ENCODE measurements at places on chromosomes 4 and X.
A peak's percentile ranks its signal among the peaks of the same experiment; 100 is the strongest.

DNA sequence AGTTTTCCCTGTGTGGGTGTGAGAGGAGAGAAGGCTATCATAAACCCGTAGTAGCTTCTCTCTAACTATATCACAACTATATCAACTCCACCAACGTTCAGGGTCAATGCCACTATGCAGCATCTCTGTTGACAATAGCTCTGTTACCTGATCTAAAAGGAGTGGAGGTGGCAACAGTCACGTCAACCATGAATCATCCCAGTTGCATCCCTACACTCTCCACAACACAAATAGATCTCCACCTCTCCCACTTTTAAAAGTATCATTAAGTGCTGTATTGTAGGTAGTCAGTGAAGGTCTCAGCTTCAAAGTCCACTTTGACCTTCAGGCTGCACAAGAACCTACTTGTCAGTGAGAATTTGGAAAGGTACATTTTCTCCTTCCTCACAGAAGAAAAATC is 600.5 kb upstream of the GRIA3 start:
- no peak for DNase-seq

GRCh38 chr4:113636877-113637276 is 124.7 kb downstream of the CAMK2D start:
- no peak for DNase-seq

DNA sequence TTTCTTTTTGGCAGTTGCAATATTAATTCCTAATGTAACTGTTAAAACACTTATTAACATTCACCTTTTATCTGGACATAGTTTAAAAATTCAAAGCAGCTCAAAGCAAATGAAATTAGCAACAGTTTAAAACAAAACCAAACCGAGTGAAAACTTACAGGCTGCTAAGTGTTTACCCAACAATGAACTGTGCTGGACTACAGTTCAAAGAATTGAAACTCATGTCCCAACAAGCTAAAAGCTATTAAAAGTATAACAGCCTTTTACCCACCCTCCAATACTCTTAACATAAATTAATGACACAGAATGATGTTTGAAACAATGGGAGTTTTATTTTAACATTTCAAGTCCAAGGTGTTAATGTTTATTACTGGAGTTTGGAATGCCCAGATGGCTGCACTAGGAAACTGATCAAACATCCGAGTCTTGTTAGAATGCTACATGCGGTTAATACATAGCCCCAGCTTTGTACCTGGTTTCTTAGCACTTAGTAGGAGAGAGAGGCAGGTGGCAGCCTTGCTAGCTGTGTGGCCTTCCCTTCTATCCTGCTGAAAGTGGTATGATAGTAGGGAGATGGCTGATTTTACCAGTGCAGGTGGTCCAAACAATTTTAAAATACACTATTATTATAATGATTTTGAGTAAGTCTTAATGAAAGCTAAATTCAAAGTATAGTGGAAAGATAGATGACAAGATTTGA is 21.1 kb upstream of the FRYL start:
- no peak for DNase-seq

DNA sequence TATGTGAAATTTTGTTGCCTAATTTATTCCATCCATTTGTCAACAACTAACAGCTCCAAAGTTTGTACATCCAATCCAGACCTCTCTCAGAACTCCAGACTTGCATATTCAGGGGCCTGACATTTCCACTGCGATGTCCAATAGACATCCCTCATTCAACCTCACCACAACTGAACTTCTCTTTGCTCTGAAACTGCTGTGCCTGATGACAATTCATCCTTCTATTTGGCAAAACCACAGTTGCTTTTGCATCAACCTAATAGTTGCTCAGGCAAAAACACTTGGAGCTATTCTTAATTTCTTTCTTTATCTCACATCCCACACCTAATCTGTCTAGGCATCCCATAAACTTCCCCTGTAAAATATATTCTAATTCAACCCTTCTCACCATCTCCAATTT is 56.5 kb downstream of the ANTXR2 start:
- DNase-seq = no peak

GRCh38 chr4:176470671-176471070 is 150.9 kb downstream of the SPCS3 start:
- DNase-seq = no peak

DNA sequence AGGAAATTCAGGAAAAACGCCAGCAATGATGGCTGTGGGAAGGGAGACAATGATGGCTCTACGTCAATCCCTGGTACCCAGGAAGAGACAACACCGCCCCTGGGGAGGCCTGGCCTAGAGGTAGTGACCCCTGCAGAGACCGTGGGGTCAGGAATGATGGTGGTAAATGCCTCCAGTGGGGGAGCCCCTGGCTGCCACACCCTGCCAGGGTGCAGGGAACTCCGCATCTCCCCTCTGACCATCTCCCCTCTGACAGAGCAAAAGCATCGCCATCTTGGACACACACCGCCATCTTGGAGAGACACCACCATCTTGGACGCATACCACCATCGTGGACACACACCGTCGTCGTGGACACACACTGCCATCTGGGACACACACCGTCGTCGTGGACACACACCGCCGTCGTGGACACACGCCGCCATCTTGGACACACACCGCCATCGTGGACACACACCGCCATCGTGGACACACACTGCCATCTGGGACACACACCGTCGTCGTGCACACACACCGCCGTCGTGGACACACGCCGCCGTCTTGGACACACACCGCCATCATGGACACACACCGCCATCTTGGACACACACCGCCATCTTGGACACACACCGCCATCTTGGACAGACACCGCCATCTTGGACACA is 9.9 kb downstream of the ASMTL start:
- DNase-seq = no peak

GRCh38 chr4:41420541-41420940 is 117.4 kb upstream of the LIMCH1 start:
- no peak for DNase-seq

- no peak for DNase-seq
Measured at GRCh38 chrX:69102612-69103194, 62.5 kb downstream of the PJA1 start.

DNA sequence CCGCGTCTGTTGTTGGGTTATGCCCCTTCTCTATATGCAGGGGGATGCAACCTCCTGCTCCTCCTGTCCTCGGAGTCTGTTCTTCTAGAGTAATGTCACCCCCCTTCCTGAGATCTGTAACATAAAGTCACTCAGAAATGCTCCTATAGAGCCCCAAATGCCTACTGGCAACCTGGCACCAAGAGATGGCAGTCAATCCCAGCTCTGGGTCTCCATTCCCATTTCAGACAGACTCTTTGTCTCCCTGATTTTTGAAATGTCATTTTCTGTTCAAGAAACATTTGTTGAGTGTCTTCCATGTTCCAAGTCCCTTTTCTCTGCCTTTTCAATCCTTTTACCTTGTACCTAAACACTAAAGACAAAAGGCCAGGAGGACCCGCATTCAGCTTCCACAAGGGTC is 9.6 kb upstream of the PRDM8 start:
- DNase-seq = no peak

GRCh38 chrX:155334486-155335336 is at the start of gene CLIC2:
Gene CLIC2 (minus strand): TSS chrX:155334614. CDS start chrX:155334427, 187 bp downstream.
- peak; percentile 52 for DNase-seq

DNA sequence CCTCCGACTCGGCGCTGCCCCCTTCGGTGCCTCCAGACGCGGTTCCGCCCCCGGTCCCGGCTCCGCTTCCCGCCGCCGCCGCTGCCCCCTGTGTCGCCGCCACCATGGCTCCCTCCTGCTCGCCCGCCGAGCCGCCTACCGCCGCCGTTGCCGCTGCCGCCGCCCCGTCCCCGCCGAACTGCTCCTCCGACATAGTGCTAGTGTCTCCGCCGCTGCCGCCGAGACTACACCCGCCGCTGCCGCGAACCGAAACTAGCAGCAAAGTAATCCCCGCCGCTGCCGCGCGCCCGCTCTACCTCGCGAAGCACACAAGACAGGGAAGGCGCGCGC is 340 bp downstream of the HNRNPD start:
- no peak for DNase-seq

DNA sequence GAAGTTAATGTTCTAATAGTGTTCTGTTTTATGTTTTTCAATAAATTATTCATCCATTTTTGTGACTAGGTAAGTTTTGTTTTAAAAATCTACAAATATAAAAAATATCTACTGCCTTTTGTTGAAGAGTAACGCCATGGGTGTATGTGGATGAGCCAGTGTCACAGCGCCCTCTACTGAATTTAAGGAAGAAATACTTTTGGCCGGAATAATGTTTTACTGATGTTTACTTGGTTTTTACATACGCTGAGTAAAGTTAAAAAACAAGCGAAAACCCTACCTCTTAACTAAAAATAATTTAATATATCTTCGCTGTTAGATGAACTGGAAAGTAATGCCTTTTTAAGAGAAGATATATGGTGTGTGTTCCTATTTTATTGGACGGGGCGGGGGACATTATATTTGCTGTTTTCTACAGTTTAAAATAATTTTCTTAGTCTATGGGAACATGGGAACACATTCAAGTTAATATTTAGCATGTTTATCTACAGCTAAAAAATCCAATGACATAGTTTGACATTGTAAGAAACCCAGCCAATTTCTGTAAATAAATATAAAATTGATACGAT is 86.1 kb downstream of the CPE start:
- peak; percentile 64 for DNase-seq

DNA sequence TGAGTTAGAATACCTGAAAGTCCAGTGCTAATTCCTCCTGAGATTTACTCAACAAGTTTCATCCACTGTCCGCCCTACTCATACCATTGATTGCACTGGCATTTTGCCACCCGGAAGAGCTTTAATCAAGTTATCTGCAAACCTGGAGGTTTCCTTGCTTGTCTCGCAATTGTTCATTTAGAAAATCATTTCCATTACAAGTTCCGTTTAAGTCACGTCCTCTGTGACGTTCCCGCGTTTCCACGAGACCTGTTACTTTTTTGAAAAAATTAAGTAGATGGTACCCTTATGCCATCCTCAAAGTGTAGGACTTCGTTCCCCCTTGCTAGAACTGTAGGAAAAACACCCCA is 761 bp upstream of the FRYL start:
- peak; percentile 52 for DNase-seq

DNA sequence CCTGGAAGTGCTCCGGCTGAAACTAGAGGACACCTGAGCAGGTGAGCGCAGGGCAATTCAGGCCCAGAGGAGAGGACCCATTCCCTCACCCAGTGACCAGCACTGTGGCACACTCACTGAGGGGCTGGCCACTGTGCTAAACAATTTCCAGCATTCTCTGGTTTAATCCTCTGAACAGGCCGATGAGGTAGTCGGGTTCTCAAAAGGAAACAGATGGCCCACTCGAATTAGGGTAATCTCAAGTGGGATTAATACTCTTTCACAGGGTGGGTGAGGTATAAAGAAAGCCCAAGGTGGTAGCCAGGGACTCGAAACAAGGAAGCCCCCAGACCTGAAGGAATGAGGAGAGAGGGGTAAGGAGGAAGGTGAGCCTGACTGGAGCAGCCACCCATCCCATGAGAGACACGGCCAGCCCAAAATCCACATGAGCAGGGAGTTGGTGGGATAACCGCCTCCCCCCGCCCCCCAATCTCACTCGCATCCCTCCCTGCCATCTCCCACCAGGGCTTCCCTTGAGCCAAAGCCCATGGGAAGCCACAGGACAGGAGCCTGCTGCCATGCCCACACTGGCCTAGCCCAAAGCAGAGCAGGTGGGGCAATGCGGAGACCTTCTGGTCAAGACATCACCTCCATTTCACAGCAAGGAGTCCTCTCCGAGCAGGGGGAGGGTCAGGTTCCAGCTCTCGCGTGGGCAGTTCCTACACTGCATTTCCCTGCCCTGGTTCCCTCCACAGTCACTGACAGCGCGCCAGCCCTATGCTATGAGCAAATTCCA is 55.0 kb downstream of the SH3KBP1 start:
- no peak for DNase-seq

DNA sequence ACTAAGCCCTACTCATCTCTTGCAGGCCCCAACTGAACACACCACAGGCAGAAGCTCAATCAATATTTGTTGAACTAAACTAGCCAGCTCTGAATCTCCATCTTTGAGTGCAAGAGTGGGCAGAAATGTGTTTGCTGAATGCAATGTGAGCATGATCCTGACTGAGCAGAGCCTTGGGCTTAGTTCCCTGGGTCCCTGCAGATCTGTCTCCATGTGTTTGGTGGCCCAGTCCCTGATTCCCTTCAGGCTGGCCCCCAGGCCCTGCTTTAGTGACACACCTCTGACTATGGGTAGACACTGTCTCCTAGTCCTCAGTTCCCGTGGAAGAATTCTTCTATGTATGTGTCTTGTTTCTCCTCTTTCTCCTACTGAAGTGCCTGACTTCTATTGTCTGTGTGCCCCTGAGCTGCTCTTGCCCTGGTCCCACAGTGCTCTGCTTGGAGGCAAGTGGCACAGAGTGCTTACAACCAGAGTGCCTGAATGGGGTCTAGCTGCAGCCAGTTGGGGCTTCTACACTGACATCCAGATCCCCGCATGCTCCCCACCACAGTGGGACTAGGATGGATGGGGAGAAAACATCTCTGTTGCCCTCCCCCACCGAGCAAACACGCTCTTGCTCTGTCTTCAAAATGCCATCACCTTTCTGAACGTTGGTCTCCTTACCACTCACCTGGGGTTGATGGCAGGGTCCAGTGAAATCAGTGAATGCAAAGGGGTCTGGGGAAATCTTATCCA is 9.3 kb downstream of the PJA1 start:
- DNase-seq = no peak

DNA sequence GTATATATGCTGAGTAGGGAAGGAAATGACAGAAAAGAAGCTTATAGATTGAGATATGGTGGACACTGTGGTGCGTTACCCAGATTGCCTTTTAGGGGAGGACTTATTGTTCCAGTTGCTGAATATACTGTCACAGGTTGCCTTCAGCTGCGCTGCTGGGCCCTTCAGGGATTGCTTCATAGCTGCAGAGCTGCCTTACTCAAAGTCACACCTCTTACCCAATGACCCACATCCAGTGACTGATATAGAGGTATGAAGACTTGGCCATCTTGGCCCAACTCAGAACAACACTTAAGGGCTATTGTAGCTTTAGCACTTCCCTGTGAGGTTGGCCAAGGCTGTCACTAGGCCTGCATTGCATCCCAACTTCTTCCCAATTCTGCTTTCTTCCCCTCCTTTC is 63.4 kb upstream of the TMEM164 start:
- no peak for DNase-seq

- DNase-seq = no peak
Measured at GRCh38 chr4:140937866-140938265, 181.7 kb upstream of the TBC1D9 start.

- DNase-seq = no peak
Measured at GRCh38 chrX:53458082-53458481, 23.9 kb upstream of the HSD17B10 start.

DNA sequence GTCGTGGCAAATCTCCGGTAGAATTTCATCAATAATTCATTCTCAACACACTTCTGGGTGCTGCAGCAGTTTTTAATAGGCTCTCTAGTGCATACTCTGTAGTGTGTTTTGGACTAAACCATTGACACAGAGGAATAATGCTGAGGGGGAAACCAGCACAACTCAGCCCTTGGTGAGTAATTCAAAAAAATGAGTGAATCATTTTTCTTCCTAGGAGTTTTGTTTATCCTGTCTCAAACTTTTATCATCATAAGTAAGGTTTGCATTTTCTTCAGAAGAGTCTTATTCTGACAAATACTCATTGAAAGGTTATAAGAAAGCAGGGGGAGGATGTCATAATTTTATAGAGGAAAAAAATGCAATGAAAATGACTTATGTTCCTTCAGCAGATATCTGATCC is 2542.7 kb downstream of the PCDH7 start:
- DNase-seq = no peak

- DNase-seq = no peak
Measured at GRCh38 chrX:3142259-3143042, 101.2 kb downstream of the ARSF start.

- DNase-seq = no peak
Measured at GRCh38 chrX:49878128-49878833, 1.0 kb upstream of the USP27X start.
